ENCODE measurements at places on chromosomes 1 and 21.

- no peak for DNase-seq
Observed at GRCh38 chr1:30320581-30320890, 402.8 kb downstream of the MATN1 start.

DNA sequence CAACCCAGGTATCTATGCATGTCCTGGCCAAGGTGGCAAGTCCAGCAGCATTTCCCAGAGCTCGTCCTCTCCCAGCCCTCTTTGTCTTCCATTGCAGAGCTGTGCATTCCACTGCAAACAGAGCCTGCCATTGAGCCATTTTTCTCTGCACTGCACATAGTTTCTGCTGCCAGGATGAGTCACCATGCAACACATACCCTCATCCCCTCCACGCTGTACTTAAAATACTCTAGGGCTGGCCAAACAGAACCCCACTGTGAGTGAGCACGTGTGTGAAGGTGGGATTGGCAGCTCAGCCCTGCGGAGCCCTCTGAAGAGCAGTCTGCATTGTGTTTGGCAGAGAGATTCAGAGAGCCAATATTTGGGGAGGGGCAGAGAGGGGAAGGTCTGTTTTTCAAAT, 3.9 kb upstream of the ATP1B1 start:
- DNase-seq = no peak

DNA sequence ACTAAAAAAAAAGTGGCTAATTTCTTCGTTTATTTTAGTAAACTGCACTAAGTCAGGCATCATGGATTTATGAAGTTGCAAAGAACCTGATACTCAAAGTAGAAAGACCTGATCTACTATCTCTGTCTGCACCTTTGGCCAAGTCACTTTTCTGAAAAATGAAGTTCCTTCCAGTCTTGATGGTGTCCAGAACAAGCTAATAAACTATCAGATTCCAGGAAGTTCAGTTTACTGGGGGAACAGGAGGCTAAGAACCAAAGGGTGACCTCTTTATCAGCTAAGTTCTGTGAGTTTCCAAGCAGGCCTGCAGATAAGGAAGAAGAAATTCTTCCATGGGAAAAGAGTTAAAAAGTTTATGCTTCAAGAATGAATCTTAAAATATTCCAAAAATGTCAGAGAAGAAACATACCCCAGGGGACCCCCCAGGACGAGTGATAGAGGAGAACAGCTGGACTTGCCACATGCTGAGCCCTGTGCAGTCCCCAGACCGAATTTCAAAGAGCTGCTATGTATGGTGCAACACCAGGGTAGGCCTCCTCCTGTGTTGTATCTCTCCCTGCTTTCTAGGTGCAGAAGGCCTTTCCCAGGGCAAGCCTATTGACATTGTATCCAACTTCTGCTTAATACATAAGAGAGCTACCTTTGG, 72.8 kb upstream of the FGGY start:
- no peak for DNase-seq

DNA sequence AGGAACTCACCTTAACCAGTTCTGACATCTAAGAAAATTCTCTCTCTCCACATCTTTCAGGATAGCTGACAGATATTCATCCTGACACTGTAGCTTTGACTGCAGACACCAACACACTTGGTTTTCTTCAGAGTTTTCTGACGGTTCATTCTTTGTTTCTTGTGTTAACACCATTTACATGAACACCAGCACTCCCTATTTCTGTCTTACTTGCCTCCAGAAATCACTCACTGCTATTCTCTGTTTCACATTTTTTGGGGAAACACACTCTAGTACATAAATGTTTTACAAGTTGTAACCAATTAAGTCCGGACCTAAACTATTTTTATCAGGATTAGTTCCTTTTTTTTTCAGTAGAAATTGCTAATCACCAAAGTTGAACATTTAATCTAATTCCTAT, 15.4 kb downstream of the FLVCR1 start:
- no peak for DNase-seq

- DNase-seq = no peak
Observed at GRCh38 chr1:9118186-9118585, 10.7 kb downstream of the GPR157 start.

DNA sequence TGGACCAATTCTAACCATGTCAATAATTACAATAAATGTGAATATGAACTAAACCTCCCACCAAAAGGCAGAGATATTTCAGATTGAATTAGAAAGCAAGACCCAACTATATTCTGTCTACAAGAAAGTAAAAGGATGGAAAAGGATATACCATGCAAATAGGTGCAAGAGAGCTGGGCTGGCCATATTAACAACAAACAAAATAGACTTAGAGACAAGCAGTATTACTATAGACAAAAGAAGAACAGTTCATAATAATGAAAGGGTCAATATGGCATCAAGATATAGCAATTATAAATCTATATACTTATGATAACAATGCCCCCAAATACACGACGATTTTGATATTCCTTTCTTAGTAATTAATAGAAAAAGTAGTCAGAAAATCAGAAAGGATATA, 67.3 kb upstream of the IFFO2 start:
- DNase-seq = no peak

- no peak for DNase-seq
Observed at GRCh38 chr1:97573553-97573952, 347.3 kb downstream of the DPYD start.

GRCh38 chr1:60924964-60925798, 157.2 kb upstream of the NFIA start:
- DNase-seq = no peak

DNA sequence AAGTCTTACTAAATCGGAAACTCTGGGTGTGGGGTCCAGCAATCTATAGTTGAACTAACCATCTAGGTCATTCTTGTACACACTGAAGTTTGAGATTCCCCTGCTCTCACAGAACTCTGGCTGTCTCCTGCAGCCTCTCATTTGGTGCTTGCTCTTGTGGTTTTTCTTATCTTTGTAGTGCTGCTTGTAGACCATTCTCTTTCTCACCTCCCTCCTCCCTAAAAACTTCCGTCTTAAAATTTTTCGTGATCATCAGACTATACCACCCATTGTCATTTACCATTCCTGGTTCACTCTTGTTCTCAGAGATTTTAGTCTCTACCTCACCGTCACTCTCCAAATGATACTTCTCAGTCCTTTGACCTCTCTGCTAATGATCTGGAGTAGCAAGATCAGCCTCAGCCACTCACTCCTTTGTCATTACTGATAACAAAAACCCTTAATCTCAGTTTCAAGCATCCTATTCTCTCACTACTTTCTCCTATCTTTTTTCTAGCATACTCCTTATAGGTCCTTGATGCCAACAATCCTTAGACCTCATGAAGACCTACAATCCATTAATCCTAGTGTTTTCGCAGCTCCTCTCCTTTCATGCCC, 13.0 kb upstream of the EPHX4 start:
- no peak for DNase-seq

DNA sequence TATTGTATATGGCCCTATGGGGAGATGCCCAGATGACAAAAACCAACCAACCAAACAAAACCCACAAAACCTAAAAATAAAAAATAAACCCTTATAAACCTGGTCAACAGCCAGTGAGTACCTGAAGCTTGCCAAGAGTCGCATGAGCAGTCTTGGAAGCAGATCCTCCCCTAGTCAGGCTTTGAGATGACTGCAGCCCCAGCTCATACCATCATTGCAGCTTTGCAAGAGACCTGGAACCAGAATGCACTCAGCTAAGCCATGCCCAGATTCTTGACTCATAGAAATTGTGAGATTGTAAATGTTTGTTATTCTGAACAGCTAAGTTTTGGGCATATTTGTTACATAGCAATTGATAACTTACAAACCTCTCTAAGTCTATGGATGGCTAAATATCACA, 326.8 kb downstream of the HLX start:
- no peak for DNase-seq

- no peak for DNase-seq
Observed at GRCh38 chr1:36737767-36738166, 255.1 kb upstream of the CSF3R start.
